ENCODE measurements at places on chromosomes 2 and 18.

DNA sequence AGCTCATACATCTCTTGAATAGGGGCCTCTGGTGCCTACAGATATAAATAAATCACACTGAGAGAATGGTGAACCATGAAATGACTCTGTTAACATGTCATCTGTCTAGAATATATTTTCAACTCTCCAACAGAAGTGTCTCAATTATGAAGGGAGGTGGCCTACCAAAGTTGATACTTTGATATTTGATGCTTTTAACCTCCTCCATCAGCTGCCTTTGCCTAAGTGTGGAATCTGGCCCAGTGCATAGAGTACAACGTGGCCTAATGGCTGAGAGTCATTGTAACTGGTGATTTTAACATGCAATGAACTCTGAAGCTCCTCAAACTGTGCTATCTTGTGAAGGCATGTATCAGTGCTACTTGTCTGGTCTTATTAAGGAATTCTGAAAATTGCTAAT, 93.4 kb downstream of the MYO3B start:
- DNase-seq: no peak

- no peak for DNase-seq
Observed at GRCh38 chr18:57347784-57348183, 4.6 kb upstream of the ST8SIA3 start.

DNA sequence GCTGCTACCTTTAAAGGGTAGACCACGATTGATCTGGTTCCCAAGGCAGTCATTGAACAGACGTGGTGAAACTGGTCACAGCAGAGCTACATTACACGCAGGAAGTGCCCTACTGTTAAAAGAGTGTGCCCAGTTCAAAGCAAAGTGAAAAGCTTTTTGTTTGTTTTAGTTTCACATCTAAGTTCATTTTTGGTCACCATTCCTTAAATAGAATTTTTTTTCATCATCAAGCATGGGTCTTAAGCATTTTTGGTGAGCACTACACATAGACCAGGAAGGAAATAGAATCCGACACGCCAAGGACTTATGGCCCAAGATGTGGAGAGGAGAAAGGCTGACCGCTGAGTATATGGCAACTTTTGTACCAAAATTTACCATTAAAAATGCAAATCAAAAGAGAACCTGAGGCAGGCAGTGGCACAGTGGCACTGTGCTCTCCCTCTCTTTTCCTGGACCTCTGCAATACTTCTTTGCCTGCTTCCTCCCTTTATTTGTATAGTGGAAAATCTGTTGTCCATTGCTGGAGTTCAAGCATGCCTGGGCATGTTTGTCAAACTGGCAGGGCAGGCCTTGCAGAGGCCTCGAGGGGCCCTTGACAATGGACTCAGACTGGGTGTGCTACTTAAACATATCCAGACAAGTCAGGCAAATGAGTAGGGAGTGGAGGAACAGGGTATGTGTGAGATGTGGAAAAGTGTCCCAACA, 42.6 kb upstream of the HNRNPA3 start:
- no peak for DNase-seq

DNA sequence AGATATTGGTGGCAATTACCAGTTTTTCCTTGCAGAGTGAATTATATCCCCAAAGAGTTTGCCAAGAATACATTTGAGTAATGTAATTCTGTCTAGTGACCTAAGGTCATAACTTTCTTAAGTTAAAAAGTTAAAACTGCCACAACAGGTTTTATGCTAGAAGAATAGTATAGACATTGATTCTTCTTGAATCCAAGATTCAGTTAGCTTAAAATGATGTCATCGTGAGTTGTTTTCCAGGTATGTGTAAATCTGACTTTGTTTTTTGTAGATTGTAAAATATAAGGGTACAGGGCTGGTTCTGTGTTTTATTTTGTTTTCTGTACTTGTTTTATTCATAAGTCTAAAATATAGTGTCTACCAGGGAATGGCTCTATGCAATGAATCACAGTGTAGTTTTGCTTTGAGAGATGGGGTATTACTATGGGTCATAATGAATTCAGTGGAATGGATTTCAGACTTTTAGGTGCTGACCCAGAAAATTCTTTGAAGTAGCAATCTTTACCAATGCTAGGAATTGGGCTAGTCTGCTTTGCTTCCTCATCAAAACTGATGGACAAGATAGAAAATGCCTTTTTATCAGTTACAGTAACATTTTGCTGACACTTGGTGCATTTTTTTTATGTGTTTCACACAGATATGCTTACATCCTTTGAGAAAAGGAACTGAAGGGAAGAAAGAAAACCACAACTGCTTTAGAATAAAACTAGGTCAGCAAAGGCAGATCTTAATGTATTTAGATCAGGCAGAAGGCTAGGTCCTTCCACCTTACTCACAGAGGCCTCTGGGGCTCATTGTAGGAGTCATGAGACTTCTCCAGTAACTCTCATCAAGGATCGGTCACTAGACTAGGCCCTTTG, 20.8 kb upstream of the MGAT5 start:
- DNase-seq: no peak

DNA sequence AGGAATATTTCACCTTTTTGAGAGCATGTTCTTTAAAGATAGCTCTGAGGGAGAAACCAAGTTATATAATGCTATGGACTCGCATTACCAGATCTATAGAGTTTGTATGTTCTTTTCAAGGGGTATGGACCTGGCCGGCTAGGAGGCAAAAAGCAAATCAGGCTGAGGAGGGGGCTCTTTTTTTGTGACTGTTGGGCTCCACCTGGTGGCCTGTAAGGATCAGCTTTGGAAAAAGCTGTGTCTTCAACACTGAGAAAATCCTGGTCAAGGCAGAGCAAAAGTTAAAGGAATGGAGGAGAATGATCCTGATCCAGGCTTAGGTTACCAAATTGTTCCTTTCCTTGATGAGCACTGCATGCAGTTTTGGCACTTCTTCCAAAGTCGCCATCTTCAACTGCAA, 180.5 kb downstream of the DIS3L2 start:
- no peak for DNase-seq

GRCh38 chr2:165562233-165562632, 92.7 kb downstream of the CSRNP3 start:
- no peak for DNase-seq

DNA sequence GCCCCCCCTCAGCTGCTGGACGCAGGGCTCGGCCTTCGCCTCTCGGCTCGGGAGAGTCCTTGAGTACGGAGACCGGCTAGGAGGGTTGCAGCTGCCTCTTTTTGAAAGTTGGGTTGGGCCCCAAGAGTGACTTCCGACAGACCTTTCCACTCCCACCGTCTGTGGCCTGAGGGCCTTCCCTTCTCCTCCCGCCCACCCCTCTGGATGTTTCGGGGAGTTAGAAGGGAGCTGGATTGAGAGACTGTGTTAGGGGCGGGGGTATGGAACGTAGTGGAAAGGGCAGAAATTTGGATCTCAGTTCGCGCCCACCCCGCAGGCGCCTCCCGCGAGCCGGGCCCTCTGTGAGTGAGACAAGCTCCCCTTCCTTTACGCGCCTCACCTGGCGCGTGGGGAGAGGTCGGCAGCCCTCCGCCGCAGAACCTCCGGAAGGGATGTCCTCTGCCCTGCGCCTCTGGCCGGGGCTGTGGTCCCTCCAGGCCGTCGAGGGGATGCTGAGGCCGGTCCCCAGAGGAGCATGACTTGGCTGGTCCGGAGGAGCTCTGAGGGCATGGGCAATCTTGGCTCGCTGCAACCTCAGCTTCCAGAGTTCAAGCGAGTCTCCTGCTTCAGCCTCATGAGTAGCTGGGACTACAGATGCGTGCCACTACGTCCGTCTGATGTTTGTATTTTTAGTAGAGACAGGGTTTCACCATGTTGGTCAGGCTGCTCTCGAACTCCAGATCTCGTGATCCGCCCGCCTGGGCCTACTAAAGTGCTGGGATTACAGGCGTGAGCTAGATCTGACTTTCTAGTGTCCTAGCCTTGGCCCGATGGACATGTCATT, 15.9 kb downstream of the C2orf74 start:
- DNase-seq: no peak

GRCh38 chr2:36466135-36466534, 110.6 kb downstream of the CRIM1 start:
- DNase-seq: no peak

GRCh38 chr2:212945526-212945925, 205.9 kb downstream of the IKZF2 start:
- DNase-seq: no peak

GRCh38 chr18:62610701-62611411, 88.0 kb downstream of the ZCCHC2 start:
- DNase-seq: no peak

DNA sequence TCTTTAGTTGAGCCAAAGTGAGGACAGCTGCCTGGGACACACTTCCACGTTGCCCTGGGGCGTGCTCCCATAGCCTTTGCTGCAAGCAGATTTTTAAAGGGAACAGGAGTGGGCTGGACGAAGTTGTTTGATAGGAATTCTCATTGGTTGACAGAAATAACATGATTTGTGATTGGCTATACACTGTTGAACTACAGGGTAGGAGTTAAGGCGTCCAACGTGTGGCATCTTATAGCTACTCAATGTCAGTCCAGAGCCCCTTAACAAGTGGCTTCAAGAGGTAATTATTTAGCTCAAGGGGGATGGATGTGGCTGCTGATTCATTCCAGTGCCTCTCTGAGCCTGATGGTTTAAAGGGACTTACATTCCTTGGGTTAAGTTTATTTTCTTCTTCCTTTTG, 65.5 kb downstream of the ACAA2 start:
- DNase-seq: no peak

GRCh38 chr2:30136764-30137444, 9.9 kb upstream of the YPEL5 start:
- DNase-seq: no peak

All from stimulated activated CD4-positive, alpha-beta T cell treated with anti-CD3 and anti-CD28 coated beads, TNF-alpha, amount 100 ng/mL, for 4 hours (primary cell).